ENCODE measurements at places on chromosomes 12 and 14.

- peak; percentile 2 for DNase-seq
Observed at GRCh38 chr14:47442211-47442610, 233.2 kb downstream of the MDGA2 start.

GRCh38 chr12:71935594-71935993 lies 3.1 kb upstream of the TPH2 start:
- DNase-seq: no peak

DNA sequence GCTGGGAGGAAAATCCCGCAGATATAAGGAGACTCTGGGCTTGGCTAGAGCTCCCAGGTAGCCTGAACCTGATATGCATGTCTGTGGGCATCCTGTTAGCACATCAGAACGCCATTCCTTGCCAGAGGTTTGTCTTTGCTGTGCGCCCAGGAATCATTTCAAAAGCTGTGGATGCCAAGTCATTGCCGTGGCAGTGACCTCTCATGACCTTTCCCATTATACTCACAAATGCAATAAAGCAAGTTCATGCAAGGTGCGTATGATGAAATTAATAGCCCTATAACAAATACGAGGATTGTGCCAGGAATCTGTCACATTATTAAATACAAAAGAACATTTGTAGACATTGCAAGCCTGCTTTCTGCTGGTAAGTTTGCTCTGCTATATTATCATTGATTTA lies 229.1 kb upstream of the PELI2 start:
- no peak for DNase-seq

DNA sequence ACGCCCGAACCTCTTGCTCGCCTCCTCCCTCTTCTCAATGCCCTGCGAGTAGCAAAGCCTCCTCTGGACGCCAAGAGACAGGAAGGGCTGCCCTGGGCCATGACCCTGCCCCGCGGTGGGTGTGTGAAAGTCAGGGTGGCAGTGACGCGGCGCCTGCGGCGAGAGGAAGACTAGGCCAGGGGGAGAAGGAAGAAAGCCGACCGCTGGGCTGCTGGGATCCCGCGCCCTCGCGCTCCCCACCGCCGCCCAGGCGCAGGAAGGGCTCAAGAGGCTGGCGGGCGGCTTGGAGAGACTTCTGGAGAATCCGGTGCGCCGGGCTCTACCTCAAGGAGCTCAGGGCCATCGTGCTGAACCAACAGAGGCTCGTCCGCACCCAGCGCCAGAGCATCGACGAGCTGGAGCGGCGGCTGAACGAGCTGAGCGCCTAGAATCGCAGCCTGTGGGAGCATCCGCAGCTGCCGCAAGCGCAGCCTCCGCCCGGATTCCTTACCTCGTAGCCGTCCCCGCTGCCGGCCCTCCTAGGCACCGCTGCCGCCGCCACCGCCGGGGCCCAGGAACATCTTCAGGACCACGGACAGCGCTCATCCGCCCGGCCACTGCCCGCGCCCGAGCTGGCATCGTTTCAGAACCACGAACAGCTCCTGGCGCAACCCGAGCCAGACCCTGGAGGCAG lies 105.0 kb upstream of the PRB2 start:
- peak; percentile 77 for DNase-seq

DNA sequence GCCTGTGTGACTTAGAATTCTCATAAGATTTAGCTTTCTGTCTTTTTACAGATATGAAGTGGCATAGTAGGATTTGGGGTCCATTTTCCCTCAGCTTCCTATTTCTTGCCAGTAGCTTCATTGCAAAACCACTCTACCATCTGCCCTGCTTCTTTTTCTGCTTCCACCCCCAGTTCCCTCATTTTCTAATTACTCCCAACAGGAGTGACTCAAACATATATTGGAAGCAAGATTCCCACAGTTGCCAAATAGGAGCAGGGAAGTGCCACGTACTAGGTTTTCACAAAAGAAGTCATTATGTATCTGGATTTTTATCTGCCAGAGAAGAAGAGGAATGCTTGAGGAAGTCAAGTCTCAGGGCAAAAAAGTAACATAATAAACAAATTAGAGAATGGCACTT lies 64.1 kb downstream of the ANO4 start:
- no peak for DNase-seq

DNA sequence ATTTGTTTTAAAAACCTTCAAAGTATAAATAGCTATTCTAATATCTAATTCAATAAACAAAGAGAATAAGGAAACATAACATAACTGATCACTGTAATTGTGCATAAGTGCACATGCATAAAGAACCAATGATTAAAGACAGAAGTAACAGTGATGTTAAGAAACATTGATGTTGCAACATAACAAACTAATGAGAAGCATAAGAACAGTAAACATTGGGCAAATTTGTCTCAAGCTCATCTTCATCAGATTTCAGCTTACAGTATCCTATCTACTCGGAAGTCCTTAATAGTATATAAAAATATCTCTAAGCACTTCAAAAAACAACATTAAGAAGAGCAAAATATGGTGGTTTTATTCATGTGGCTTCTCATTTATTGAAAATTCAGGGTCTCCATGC lies 97.6 kb downstream of the GARIN6 start:
- DNase-seq: no peak

DNA sequence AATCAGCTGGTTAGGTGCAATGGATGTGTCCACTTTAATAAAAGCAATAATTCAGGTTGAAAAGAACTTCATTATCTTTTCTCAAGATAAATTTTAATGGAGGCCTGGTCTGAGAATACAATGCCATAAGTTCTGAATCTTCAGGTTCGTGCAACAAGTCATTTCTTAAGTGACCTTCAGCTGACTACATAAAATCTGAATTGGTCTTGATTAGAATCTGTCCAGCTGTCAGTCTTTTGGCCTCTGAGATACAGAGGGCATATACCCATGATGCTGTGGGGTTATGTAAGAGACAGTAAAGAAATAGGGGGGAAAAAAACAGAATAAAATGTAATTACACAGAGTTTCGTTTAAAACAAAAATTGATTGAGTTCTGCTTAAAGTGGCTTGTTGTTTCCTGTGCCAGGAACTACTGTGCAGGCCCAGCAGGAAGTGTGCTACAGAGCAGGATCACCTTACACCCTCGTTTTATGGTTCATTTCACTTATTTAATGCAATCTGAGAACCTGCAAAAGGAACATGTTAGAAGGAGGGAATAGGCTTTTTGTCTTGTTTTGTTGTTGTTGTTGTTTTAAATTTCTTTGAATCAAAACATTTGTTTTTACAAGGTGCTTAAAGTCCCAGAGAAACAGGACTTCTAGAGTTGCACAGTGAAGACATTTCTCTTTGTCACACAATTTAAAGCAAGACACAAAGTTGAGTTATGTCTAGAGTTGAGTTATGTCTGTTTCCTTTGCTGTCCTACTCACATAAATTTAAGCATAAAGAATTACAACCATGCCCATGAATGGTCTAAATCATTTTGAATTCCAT lies 64.2 kb downstream of the LGR5 start:
- DNase-seq: no peak

- DNase-seq: no peak
Observed at GRCh38 chr12:69686731-69687130, 12.4 kb downstream of the BEST3 start.

DNA sequence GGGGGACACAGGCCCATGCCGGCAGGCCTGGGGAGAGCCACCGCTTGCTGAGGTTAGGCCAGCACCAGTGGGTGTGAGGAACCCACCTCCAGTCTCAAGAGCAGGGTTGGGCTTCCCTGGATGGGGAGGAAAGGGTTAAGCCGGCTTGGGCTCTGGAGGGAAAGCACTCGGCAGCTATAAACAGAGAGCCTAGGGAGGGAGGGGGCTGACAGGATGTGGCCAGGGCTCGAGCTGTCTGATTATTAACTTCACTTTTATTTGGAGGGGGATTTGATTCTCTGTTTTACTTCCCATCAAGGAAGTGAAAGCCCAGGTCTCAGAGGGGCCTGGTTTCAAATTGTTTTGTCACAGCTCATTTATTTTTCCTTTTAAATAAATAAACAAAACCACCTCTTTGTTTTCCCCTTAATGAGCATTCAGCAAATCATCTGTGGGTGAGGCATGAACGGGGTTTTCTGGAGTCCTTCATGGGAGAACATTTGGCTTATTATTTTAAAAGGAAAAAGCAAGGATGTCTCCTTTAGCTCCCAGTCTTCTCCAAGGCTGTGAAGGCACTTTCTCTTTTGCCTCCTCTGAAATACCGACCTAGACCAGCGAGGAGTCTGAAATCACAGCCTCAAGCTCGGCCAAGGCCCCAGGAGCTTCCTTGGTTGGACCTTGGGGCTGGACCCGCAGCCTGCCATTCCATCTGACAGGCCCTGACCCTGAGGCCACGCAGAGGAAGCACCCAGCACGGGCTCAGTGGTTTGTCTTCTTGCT lies 21.9 kb upstream of the ZFP36L1 start:
- DNase-seq: peak; percentile 79

GRCh38 chr12:120241561-120242274 lies 23.8 kb downstream of the PXN start:
- no peak for DNase-seq

DNA sequence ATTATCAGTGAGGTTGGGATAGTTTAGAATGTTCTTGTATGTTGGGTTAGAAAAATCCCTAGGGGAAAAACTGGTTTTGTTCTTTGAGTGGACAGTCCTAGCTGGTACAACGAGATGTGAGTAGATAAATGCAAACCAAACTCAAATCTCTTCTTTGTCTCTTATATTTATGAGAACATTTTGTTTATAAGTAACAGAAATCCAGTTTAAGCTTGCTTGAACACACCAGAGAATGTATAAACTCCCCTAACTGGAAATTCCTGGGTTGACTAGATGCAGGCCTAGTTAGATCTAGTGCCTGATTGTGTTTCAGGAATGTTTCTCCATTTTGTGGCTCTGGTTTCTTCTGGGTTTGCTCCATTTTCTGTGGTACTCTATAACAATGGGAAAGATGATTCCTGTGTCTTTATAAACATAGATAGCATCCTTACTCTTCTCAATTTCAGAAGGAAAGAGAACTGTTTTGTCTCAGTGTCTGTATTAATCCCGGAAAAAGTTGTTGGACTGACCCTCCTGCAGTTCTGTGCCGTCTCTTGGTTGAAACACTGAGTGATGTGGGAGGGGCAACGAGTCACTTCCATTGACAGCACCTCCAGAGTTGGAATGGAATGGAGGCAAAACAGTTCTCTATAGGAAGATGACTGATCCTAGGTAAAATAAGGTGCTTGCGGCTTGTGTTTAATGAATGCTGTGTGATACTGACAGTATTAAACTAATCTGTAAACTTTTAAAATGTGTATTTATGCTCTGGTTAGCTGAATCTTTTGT lies 244.8 kb downstream of the TMTC2 start:
- DNase-seq: no peak

Data from fibroblast of skin of scalp (primary cell).